ENCODE measurements at places on chromosomes 5 and 9.

DNA sequence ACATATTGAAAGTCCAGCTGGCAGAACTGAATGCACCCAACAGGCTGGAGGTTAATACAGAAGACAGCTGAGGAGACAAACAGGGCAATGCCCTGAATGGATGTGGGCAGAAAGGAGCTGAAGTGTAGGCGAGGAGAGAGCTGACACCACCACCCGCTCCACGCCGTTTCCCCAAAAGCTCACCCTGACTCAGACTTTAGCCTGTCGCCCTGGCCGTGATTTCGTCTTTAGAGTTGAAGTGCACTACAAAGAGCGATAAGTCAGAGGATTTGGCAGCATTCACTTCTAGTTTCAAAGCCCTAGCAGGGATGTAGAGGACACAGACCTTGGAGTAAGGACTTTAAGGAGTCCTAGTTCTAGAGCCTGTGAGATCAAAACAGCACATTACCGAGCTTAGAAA is 2.2 kb upstream of the ERAP1 start:
- no peak for DNase-seq

- DNase-seq = peak; percentile 81
Measured at GRCh38 chr9:694403-695154, 146.9 kb upstream of the DMRT1 start.

DNA sequence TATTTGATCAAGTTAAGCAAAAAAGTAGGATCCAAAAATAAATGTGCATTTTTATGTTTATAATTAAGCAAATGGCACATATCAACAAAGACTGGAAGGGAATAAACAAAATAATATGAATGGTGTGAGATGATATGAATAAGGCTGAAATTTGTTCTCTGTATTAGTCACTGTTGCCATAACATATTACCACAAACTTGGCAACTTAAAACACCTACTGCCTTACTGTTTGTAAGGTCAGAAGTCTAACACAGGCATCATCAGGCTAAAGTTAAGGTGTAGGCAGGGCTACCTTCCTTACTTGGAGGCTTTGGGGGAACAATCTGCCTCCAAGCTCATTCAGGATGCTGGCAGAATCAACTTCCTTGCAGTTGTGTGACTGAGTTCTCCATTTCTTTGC is 19.3 kb downstream of the PGGT1B start:
- no peak for DNase-seq

- DNase-seq = peak; percentile 47
Measured at GRCh38 chr5:34001241-34001841, 6.5 kb downstream of the AMACR start.

DNA sequence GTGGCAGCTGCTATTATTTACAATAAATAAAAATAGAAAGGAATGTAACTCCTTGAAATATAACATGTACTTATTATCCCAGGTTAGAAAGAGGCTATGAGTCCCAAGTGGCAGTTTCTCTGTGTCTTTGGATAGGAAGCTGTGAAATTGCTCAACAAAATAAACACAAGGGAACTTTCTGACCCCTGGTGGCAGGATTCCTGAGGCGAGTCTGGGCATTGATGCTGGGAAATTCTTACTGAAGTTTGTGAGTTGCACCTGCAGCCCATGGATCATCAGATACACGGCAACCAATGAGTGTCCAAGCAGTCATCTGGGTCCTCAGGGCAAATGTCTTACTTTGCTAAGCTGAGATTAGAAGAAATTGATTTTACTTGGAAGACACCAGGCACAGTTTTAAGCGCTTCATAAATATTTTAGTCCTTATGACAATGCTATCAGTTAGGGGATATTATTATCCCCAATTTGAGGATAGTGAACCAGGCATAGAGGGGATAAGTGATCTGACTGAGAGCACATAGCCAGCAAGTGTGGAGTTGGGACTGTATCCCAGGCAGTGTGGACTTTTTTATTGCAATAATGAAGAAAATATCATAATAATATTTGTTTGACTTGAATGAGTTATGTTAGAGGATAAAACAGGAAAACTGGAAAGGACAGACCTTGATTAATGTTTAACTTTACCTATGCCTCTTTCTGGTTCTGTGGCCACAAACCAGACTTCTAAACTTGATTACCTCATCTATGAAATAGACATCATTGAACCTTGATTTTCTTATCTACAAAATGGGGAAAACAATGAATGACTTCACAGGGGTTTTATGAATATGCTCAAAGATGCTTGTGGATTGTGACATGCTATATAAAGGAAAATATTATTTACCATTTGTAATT is 265.5 kb upstream of the ADAMTSL1 start:
- peak; percentile 50 for DNase-seq

DNA sequence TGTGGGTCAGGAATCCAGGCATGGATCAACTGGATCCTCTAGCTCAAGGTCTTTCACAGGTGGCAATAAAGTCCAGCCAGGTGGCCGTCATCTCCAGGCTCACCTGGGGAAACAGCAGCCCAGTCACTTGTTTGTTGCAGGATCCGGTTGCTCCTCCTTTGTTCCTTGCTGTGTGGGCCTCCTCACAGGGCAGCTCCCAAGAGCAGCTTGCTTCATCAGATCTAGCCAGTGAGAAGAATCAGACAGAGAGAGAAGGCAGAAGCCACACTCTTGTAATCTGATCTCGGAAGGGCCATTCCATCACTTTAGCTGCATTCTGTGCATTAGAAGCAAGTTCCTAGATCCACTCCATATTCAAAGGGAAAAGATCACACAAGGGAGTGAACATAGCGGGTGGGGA is 3.2 kb upstream of the HSD17B3 start:
- no peak for DNase-seq

DNA sequence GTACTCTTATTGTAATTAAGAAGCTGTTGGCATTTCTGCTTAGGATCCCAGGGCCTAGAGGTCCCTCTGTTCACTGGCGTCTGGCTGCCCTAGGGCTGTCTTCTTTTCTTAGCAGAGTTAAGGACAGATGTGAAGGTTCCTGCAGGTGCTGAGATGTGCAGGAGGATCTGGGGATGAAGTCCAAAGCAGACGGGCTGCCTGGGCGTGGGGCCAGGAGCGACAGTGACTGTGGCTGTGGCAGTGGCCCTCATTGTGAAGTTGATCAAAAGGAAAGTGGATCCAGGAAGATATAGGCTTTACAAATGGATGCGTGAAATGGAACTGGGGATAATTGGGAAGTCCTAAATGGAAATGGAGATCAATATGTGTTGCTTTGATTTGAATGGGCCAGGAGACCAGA is 19.1 kb upstream of the SH3PXD2B start:
- no peak for DNase-seq

DNA sequence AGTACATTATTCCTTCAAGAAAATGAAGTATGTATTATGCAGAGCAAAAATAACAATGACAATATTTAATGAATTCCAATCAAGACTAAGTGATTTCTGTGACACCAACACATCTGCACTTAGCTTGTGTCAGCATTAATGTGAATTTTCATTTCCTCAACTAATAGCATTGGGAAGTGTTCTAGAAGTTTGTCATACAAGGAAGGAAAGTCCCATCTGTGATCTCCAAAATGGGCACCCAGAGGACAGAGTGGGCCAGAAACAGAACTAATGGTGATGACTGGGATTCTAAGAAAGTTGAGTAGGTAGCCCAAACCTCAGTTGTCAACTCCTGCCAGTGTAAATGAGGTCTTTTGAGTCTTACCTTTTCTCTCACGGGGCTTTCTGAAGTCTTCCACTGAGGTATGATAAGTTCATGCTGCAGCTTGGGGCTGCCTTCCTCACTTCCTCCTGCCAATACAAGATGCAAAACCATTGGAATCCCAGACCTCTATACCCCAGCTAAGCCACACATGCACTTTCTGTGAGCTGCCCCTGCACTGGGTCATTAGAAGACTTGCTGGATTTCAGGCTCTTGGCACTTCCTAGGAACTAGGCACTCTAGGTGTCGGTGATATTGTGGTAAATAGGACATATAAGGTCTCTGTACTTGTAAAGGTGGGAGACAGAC is 4.9 kb downstream of the ADAM19 start:
- DNase-seq = no peak

DNA sequence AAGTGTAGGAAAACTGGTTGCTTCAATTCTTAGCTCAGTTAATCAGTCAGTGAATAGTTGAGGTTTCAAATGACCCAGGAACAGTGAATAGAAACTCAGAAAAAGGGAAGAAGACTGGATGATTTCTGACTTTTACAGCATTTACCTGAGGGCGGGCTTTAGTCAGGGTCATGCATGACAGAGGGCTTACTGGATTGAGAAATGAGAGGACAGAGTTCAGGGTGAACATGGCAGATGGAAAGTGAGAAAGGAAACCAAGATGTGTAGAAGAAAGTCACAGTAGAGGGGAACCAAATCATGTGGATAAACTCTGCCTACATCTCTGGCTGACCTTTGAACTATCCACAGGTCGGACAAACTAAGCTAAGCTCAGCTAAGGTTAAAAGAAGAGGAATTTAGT is 596.0 kb downstream of the SEMA5A start:
- no peak for DNase-seq

DNA sequence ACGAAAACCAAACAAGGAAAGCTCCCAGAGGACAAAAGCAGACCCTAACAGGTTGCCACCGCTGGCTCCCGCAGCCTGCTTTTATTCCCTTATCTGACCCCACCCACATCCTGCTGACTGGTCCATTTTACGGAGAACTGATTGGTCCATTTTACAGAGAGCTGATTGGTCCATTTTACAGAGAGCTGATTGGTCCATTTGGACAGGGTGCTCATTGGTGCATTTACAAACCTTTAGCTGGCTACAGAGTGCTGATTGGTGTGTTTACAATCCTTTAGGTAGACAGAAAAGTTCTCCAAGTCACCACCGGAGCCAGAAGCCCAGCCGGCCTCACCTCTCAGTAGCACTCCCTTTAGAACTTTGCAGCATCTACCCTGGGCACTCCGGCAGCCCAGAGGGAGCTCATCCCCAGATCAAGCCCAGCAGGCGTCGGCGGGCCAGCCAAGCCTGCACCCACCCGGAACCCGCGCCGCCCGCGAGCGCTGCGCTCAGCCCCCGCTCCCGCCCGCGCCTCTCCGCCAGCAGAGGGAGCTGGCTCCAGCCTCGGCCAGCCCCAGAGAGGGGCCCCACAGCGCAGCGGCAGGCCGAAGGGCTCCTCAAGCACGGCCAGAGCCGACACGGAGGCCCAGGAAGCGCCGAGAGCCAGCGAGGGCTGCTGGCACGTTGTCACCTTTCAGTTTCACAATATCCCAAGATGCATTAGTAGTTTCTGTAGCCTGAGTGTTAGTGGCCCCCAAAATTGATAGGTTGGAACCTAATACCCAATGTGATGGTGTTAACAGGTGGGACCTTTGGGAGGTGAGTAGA is 35.3 kb upstream of the CLPTM1L start:
- DNase-seq = peak; percentile 53

DNA sequence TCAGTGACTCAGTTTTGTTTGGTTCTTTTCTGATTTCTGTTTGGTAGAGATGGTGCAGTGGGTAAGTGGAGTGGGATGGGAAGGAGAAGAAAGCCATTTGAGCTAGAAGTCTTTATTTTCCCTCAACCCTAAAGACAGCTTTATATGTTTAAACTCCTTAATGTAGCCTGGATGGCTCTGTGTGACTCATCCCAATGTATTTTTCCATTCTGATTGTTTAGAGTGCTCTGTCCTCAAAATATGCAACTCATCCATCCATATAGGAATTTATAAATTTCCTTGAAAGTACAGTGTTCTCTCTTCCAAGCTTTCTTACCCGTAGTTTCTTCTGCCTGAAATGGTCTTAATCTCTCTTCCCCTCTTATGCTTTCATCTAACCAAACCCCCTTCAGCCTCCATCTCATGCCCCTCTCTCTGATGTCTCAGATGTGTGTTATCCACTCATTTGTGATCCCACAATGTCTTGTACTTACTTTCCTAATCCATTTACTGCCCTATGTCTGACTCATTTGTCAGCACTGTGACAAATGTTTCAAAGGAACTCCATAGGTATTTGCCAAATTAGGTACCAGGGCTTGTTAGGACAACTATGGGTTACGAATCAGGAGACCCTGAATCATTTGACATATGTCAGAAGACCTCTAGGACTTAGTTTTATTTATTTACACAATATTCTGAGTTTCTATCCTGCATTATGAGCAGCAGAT is 217.5 kb upstream of the SGCD start:
- DNase-seq = no peak

- DNase-seq = no peak
Measured at GRCh38 chr5:73648515-73648914, 22.5 kb downstream of the ARHGEF28 start.

DNA sequence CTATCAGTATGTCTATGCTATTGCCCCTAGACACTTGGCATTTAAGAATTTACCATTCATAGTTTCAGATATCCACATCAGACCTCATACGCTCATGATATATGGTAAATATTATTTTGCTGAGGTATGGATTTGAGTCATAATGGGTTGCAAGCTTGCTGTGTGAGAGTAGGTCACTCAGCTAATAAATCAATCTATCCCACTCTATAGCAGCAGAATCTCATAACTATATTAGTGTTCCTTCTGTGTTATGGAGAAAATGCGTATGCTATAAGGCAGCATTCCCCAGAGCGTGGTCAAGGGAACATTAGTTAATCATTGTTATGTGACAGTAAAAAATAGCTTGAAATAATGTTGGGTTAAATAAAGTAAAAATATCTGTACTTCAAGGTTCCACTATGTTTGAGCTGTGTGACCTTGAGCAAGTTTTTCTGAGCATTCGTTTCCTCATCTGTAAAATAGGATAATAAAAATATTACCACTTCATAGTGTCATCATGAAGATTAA is 7.7 kb downstream of the TRIM32 start:
- DNase-seq = no peak

GRCh38 chr5:172626031-172626581 is 15.0 kb upstream of the NEURL1B start:
- no peak for DNase-seq

GRCh38 chr5:135543485-135544304 is 7.9 kb upstream of the NEUROG1 start:
- no peak for DNase-seq

DNA sequence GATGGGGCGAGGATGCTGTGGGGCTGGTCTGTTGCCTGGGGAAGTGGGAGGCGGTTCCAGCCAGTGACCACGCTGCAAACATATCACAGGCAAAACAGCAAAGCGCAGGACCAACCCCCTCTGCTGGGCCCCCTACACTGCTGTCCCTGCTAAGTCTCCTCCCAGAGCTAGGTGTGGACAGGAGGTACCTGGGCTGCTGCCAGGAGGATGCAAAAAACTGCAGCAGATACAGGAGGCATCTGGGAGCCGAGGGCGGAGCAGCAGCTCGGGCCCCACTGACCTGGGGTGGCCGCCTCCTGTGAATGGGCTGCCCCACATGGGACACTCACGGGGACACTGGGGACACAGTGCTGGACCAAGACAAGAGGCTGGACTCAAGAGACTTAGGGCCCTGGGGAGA is 48.0 kb upstream of the PHYKPL start:
- no peak for DNase-seq

DNA sequence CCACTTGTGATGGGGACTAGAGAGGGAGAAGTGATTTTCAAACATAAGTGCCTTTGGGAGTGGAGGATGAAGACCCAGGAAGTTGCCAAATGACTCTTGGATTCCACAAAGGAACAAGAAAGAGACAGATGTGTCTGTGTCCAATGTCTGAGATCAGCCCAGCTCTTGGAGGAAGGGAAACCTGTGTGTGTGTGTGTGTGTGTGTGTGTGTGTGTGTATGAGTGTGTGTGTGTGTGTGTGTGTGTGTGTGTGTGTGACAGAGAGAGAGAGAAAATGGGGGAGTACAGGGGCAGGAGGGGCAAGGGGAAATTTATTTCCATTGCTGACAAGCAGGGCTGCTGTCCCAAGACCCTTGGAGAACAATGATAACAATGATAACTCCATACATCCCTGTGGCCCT is 72.0 kb downstream of the PSD2 start:
- DNase-seq = no peak
